ENCODE measurements at places on chromosomes 3 and 15. TPM values are rescaled to one million over a fixed set of nuclear protein-coding genes. Genes with fewer than 3 reads are reported as not detected.

GOLGA8G gene
- not detected for total RNA-seq

ERICH6 gene
- total RNA-seq = not detected

SHQ1 gene
- total RNA-seq = 17.0 TPM

HTR3E gene
- total RNA-seq = not detected

FES gene
- 15.4 TPM for total RNA-seq

LDHAL6B gene
- total RNA-seq = not detected

COL6A6 gene
- total RNA-seq = 1.6 TPM

SLC6A1 gene
- 0.62 TPM for total RNA-seq

ATP10A gene
- total RNA-seq = 1.2 TPM

RGMA gene
- total RNA-seq = 27.0 TPM

IL5RA gene
- total RNA-seq = 0.17 TPM

PLS1 gene
- 1.8 TPM for total RNA-seq

TMEM266 gene
- total RNA-seq = 0.10 TPM

TRAT1 gene
- not detected for total RNA-seq

DNA sequence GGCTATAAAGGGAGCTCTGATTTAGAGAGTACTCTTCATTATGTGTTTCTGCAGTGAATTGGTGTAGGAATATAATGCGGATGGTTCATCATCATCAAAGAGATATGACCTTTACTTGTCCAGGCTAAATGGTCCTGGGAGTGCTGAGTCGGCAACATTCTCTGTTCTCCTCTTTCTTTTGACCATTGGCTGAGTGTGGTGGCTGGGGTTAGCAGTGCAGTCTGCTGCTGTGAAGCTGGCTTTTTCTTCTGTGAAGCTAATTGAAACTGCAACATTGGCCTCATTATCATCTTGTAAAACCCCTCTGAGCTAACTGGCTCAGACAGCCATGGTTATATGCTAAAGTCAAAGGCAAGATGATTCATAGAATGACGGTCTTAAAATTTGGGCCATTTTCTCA lies 83.8 kb downstream of the THRB start:
- no peak for DNase-seq

GRCh38 chr15:99095626-99096025 lies 9.3 kb upstream of the SYNM start:
- no peak for DNase-seq

DNA sequence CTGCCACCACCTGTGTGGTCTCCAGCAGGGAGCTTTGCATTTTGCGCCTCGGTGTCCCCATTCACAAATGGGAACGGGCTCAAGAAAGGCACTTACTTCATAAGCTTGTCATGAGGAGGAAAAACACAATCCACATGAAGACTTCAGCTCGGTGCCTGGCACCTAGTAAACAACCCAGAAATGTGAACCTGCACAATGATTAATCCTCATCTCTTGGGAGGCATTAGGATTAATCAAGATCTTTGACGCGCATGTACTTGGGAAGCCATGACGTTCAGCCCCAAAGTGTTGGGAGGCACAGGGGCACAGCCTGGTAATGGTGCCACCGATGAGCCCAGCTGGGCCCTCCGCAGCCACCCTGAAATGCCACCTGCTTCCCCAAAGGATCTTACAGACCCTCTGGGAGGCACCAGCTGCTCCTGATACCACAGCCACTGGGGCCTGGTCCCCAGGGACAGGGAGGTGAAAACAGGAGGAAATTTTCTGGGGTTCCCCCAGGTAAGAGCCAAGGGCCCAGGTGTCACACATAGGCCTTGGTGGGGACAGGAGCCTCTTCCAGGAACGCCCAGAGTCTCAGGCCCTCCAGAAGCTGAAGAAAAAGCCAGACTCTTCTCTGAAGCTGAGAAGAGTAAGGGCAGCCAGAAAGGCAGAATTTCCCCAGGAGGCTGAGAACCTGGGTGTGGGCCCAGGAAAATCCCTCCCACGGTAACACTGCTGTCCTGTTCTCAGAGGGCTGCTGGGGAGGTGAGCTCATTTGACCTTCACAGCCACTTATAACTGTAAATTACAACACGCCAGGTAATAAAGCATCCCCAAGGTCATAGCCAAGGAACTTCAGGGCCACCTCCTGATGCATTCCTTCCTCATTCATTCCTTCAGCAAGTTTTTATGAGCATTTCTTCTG lies 507.5 kb downstream of the SHQ1 start:
- no peak for DNase-seq

DNA sequence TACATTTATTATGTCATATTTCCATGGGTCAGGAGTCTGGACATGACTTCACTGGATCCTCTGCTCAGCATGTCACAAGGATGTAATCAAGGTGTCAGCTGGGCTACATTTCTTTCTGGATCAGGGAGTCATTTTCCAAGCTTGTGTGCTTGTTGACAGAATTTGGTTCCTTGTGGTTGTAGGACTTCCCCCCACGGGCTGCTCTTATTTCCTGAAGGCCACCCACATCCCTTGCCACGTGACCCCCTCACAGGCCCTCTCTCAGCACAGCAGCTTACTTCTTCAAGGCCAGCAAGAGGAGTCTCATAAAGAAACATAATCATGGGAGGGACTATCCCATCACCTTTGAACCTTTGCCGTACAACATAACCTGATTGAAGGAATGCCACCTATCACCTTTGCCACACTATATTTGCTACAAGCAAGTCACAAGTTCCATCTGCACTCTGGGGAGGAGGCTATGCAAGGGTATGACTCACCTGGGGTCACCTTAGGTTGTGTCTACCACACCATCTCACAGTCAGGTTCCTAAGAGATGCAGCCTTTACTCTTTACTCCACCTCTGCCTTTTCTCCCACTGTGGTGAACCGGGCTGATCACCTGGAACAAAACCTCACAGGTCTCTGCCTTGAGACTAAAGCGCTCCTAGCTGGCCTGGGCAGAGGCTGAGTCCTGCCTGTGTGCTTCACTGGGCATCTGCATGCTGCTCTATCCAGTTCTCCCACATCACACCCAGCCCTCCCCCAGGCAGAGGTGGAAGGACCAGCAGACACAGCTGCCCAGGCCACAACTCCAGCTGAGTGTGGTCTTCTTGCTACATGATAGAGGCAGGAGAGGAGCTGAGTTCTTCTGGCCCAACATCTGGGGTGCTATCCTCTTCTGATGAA lies 13.5 kb downstream of the RAB6B start:
- DNase-seq = no peak

GRCh38 chr3:66353530-66353929 lies 132.7 kb downstream of the SLC25A26 start:
- DNase-seq = no peak

DNA sequence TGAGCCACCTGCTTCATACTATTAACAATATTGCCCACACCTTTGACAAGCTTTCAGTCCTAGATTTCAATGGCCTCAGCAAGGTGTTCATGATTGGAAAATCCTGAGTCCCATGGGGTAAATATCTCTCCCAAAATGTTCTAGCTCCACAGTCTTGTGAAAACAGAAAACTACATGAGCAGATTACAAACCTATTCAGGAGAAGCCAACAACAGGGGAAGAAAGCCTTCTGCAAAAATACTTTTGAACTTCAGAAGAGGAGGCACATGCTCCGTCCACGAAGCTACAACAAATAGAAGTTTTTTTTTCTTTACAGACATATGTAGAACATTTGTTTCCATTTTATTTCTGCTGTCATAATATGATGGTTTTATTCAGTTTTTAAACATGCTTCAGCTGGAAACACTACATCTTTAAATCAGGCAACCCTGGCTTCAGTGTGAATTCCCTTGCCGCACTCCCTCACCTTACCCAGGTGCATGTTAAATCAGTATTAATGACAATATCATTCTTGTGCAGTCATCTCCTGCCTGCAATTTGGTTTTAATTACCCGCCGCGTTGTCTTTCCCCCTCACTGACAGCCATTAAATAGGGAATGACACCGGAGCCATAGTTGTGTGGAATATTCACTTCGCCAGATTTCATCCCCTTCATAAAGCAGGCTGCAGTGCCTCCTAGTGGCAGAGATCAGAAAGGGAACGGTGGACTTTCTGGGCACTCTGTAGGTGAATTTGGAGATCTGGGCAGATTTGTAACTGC lies 725.5 kb upstream of the ARRDC4 start:
- no peak for DNase-seq

DNA sequence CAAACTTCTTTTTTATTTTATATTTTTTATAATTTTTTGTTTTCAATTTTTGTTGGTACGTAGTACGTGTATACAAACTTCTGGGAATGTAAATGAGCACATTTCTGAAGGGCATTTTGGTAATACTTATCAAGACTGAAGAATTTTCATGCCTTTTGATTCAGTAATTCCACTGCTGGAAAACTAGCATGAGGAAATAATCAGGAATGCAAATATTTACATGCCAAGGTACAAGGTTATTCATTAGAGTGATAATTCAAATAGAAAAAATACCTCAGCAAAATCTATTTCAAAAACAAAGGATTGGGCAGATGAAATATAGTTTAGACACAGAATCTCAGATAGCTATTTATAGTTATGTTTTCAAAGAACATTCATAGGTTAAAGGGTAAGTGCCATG lies 128.7 kb downstream of the DMXL2 start:
- DNase-seq = no peak

- no peak for DNase-seq
Measured at GRCh38 chr15:57122080-57122840, 203.8 kb downstream of the TCF12 start.

GRCh38 chr3:125281381-125281780 lies 68.8 kb upstream of the SLC12A8 start:
- DNase-seq = no peak

DNA sequence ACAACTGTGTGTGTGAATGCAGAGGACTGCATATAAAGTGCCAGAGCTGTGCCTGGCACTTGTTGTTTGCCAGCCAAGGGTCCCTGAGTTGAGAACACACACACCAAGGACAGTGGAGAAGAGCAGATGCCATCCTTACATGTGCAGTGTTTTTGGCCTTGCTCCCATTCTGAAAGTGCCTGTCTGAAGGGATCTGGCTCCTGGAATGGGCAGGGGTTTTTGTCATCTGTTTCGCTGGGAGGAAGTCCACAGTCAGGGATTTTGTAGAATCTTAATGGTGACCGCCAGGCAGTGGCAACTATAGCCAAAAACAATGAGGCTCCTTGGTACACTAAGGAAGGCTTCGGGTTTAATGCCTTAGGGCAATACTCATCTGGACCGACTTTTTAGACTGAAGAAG lies 63.7 kb downstream of the DUT start:
- DNase-seq = no peak

- DNase-seq = no peak
Measured at GRCh38 chr3:161319867-161320266, 51.5 kb downstream of the SPTSSB start.

DNA sequence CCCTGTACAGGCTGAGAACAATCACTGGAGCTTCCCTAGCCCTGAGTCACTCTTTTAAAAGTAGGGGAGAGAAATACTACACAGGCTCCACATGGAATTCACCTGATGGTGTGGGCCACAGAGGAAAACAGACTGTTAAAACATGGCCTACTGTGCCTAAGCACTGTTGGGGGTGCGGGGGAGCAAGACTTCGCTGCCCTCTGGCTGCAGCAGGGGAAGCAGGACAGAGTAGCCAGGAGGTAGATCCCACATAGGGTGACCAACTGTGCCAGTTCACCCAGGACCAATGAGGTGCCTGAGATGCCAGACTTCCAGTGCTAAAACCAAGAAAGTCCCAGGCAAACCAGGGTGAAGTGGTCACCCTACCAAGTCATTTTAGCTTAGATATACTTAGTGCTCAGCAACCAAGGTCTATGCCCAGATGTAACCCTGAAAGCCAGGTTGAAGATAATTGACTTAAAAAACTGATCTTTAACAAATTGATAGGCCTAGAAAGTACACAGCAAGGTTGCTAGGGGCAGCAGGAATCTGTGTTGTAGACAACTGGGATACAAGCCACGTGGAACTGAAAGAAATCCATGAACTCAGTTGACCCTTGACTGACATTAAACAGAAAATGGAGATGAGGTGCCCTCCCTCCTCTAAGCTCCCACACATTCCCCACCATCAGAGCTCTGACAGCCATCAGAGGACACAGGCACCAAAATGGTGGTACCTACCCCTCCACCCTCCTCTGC lies 344.2 kb upstream of the PPP2R3A start:
- no peak for DNase-seq

- DNase-seq = no peak
Measured at GRCh38 chr15:93671387-93671943, 559.9 kb upstream of the MCTP2 start.

DNA sequence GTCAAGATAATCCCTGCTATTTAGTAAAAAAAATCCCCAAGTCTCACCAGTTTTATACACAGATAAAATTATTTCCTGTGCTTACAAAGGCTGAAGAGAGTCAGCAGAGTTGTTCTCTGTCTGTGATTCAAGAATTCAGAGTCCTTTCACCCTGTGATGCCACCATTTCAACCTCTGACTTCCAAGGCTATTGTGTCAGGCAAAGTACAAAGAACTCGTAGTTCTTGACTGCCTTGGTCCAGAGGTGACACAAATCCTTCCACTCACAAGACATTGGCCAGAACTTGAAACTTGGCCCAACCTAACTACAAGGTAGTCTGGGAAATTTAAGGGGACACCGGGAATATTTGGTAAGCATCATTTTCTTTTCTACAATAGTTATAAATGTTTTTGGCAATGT lies 34.9 kb upstream of the CMC1 start:
- DNase-seq = no peak

DNA sequence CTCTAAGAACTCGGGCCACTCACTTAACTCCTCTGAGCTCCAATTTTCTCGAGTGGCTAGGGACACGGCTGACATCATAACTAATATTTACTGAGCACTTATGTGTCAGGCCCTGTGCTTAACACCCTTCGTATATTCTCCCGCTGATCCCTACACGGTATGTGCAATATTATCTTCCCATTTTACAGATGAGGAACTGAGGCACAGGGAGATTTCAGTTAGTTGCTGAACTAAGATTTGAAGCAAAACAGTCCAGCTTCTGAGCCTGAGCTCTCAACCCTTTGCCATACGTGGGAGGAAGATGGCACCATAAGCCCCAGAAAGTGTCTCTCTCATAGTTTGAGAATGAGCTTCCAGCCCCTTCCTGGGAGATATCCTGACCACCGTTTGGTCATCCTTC lies 19.6 kb downstream of the FAH start:
- DNase-seq = no peak

DNA sequence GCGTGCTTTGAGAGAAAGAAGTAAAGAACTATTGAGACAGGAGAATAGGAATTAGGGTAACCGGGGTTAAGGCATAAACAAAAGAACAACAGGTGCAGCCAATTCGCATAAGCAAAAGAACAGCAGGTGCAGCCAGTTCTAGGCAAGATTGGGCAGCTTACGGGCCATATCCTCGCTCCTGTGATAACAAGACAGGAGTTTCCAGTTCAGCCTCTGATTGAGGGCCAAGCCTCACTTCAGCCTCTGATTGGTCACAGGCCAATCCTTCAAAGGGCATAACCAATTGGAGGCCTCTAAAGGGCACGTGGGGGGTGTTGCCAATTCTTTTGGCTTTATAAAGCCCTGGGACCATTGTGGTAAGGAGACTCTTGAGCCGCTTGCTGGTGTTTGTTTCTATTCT lies 143.5 kb downstream of the GADL1 start:
- no peak for DNase-seq

Data from left ventricle myocardium superior (tissue), 1 donor.